ENCODE measurements at places on chromosomes 12 and 14. TPM values are rescaled to one million over a fixed set of nuclear protein-coding genes. Genes with fewer than 3 reads are reported as not detected.

DNA sequence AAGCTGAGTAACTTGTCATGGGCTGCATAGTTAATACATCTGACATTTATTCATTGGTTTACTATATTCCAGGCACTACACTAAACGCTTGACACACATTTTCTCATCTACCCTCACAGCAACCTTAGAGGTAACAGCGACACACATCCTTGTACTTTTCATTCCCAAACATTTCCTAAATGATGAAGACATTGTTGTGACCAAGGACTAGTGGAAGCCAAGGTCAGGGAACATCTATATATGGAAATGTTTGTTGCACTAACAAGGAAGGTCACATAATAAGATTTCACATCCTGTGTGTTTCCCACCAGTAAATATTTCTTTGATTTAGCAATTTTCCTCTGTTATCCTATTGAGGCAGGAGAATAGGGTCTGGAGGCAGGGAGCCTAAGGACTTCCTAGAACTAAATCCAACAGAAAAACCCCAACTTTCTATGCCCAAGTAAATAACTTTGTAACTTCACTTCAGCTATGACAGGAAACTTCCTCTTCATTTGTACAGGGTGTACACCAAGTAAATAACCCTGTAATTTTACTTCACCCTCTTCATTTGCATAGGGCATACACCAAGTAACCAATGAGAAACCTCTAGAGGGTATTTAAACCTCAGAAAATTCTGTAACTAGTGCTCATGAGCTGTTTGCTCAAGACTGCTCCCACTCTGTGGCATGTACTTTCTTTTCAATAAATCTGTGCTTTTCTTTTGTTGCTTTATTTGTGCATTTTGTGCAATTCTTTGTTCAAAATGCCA, 48.4 kb downstream of the ZNF641 start:
- no peaks in the 10 kb centered on the region for H3K27me3 ChIP-seq
- no peak overlapping the region for H3K27ac ChIP-seq
- no peak overlapping the region for H3K4me3 ChIP-seq
- DNase-seq: no peak
- H3K36me3 ChIP-seq: no peaks in the 10 kb centered on the region
- no peaks in the 10 kb centered on the region for H3K4me1 ChIP-seq

- H3K27me3 ChIP-seq: no peaks in the 10 kb centered on the region
- H3K4me1 ChIP-seq: peaks cover 4% of the 10 kb centered on the region
- H3K36me3 ChIP-seq: no peaks in the 10 kb centered on the region
- no peak overlapping the region for H3K27ac ChIP-seq
These were observed 6.3 kb upstream of the PIP4K2C start for GRCh38 chr12:57584690-57585089.

DNA sequence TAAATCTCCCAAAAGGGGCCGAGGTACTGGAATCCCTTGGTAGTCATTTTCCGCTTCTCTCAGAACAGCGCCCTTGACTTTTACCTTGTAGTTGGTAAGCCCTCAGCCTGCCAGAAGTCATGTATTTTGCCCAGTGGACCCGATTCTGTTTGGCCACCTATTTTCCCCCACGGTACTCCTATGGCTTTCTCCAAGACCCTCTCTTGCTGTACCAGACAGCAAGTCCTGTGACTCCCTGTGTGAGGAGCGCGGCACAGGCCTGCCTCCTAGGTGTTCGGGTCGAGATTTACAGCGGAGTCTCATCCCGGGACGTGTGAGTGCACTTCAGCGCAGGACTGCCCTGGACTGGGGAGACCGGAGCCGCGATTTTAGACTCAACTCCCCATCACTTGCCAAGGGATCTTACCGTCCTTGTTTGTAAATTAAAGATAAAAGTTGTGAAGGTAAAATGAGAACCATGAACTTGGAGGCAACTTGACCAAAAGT, 1.1 kb upstream of the MBD6 start:
- H3K36me3 ChIP-seq: peaks cover 14% of the 10 kb centered on the region
- peak; percentile 57 for DNase-seq
- H3K27me3 ChIP-seq: no peaks in the 10 kb centered on the region
- H3K4me1 ChIP-seq: peaks cover 58% of the 10 kb centered on the region
- no peak overlapping the region for H3K4me3 ChIP-seq

GRCh38 chr12:25328072-25328712, 77.5 kb upstream of the KRAS start:
- H3K27me3 ChIP-seq: no peaks in the 10 kb centered on the region
- DNase-seq: no peak
- H3K36me3 ChIP-seq: no peaks in the 10 kb centered on the region

The TGM1 gene
- 0.39 TPM for polyA plus RNA-seq

DNA sequence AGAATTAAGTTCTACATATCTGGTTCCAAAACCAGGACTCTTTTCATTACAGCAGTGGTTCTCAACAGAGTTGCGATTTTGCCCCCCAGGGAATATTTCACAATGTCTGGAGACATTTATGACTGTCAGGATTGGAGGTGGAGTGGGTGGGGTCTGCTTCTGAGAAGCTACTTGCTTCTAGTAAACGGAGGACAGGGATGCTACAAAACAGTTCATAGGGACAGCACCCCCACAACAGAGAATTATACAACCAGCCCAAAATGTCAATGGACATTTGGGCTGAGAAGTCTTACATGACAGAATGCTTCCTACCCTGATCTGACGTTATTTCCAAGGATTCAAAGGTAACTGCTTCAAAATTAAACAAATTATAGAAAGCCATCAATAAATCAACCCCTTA, 739 bp upstream of the SPATA7 start:
- peaks cover 14% of the 10 kb centered on the region for H3K4me1 ChIP-seq
- H3K4me3 ChIP-seq: peak overlapping the region; percentile 92
- no peaks in the 10 kb centered on the region for H3K27me3 ChIP-seq
- DNase-seq: no peak
- H3K27ac ChIP-seq: peak overlapping the region; percentile 74

The EML5 gene
- 0.09 TPM for polyA plus RNA-seq

The PYGL gene
- 70.9 TPM for polyA plus RNA-seq

The GYS2 gene
- polyA plus RNA-seq: 48.5 TPM

DNA sequence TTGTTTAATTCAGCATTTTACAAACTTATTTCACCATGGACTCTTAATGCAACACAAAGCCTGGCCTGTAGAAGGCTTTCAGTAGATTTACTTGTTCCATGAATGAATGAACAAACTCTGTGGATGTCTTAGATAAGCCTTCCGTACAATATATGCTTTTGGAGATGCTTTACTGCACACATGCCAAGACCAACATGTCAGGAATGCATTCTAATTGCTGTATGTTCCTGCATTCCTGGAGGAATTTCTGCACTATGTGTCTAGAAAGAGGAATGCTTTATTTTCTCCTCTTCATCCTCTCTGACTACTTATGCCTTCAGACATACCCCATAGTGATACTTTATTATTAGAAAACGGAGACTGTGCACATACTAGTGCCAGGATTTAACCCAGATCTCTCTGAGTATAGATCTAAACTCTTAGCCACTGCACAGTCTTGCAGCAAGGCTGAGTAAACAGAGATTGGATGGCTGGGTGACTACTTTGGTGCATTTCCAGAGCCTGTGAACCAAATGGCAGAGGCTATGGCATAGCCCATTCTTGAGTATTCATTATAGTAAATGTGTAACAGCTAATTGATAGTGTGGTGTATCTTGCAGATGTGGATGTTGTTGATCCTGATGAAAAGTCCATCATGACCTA, 108.2 kb downstream of the SYNE2 start:
- no peak overlapping the region for H3K4me3 ChIP-seq
- no peak overlapping the region for H3K27ac ChIP-seq
- no peaks in the 10 kb centered on the region for H3K27me3 ChIP-seq
- no peak for DNase-seq

DNA sequence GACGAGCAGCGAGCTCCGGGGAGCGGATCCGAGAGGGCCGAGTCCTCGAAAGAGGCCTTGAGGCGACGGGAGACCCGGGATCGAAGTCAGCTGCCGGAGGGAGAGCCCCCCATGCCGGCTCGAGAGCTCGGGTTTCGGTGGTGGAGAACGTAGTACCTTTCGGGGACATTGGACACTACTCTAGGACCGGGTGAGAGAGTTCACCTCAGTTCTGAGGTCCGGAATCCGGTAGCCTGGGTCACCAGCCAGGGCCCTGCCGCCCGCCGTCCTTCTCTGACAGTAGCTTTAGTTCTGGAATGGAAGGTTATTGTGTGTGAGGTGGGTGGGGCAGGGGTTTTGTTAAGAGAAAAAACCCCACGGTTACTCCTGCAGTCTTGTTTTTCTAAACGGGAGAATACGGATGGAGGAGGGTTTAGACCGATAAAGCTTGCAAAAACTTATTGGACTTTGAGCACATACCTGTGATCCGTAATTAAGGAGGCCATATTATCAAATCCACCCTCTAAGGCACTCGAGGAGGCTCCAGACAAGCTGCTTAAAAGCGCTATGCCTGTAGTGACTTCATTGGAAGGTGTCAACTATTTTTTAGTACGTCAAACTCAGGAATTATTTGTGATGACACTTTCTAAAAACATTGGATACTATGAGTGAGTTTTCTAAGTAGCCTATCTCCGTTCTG, 765 bp downstream of the SCYL2 start:
- H3K36me3 ChIP-seq: no peaks in the 10 kb centered on the region
- H3K4me3 ChIP-seq: peak overlapping the region; percentile 74
- peak overlapping the region; percentile 97 for H3K27ac ChIP-seq

GRCh38 chr14:97213720-97214119, 416.5 kb downstream of the VRK1 start:
- no peaks in the 10 kb centered on the region for H3K36me3 ChIP-seq
- H3K27me3 ChIP-seq: no peaks in the 10 kb centered on the region
- peaks cover 1% of the 10 kb centered on the region for H3K4me1 ChIP-seq
- no peak overlapping the region for H3K4me3 ChIP-seq
- no peak for DNase-seq

The GPR135 gene
- polyA plus RNA-seq: 0.31 TPM

The IL23A gene
- polyA plus RNA-seq: 0.22 TPM

DNA sequence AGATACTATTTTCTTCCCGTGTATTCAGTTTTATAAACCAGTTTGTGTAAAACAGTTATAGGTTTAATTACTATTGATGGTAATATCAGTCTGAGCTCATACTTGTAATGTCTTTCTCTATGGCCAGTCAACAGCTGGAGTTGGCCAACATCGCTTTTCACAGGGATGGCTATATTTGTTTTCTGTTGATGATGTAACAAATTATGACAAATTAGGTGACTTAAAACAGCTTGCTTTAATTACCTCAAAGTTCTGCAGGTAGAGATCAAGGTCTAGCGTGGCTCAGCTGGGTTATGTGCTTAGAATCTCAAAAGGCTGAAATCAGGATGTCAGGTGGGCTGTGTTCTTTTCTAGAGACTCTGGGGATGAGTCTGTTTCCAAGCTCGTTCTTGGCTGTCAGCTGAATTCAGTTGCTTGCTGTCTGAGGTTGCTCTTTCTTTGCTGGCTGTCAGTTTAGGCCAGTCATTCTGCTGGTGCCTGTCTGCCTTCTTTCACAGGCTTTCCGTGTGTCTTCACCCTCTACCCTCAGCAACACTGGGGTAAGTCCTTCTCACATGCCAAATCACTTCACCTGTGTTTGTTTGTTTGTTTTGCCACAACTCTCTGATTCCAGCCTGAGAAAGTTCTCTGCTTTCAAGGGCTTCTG, 370.2 kb upstream of the E2F7 start:
- no peak overlapping the region for H3K4me3 ChIP-seq
- H3K27me3 ChIP-seq: no peaks in the 10 kb centered on the region
- no peaks in the 10 kb centered on the region for H3K36me3 ChIP-seq
- H3K4me1 ChIP-seq: no peaks in the 10 kb centered on the region
- no peak for DNase-seq

- no peak for DNase-seq
- no peak overlapping the region for H3K4me3 ChIP-seq
- H3K4me1 ChIP-seq: no peaks in the 10 kb centered on the region
- no peak overlapping the region for H3K27ac ChIP-seq
- no peaks in the 10 kb centered on the region for H3K27me3 ChIP-seq
These were observed 20.3 kb downstream of the MTA1 start for GRCh38 chr14:105439710-105440553.

The IL26 gene
- not detected for polyA plus RNA-seq

The KITLG gene
- 0.39 TPM for polyA plus RNA-seq

The DDX55 gene
- polyA plus RNA-seq: 11.2 TPM

DNA sequence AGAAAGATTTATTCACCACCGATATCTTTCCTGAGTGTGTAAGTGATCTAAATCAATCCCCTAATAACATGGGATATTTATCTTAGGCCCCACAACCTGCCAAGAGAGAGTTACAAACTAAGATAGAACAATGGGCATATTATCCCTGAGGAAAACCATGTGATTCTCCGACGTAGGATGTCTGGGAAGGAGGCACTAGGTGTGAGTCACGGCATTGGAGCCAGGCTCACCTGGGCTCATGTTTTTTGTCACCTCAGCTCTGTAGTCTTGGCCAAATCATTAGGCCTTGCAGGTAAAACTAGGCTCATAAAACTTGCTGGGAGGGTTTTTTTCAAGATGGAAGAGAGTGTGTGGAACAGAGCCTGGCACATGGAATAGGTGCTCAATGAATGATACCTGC, 129.7 kb upstream of the PLEKHG7 start:
- no peak for DNase-seq
- no peaks in the 10 kb centered on the region for H3K36me3 ChIP-seq
- H3K27me3 ChIP-seq: no peaks in the 10 kb centered on the region
- H3K4me3 ChIP-seq: no peak overlapping the region
- H3K27ac ChIP-seq: no peak overlapping the region

- no peak for DNase-seq
- H3K27ac ChIP-seq: no peak overlapping the region
- no peaks in the 10 kb centered on the region for H3K4me1 ChIP-seq
- no peak overlapping the region for H3K4me3 ChIP-seq
- no peaks in the 10 kb centered on the region for H3K36me3 ChIP-seq
- H3K27me3 ChIP-seq: no peaks in the 10 kb centered on the region
These were observed 66.7 kb upstream of the PTCSC3 start for GRCh38 chr14:36243183-36243582.

The MIP gene
- 0.60 TPM for polyA plus RNA-seq

The CLEC2A gene
- polyA plus RNA-seq: not detected

DNA sequence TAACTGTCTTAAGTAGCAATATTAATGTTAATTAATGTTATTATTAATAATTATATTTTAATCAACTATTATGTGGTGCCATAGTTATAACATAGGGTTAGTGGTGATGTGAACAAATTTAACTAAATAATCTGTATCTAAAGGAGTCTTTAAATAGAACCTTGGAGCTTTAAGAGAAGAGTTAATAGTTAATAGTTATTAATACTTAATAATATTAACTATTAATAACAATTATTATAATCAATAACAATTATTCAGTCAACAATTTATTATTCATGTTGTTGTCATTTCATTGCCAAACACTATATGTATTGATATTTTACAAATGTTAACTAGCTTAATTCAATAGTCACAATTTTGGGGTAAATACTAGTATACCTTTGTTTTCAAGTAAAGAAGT, 58.2 kb downstream of the SLC16A7 start:
- no peaks in the 10 kb centered on the region for H3K36me3 ChIP-seq
- H3K27me3 ChIP-seq: no peaks in the 10 kb centered on the region
- no peaks in the 10 kb centered on the region for H3K4me1 ChIP-seq
- DNase-seq: no peak
- H3K27ac ChIP-seq: no peak overlapping the region

The STYK1 gene
- polyA plus RNA-seq: 0.03 TPM

DNA sequence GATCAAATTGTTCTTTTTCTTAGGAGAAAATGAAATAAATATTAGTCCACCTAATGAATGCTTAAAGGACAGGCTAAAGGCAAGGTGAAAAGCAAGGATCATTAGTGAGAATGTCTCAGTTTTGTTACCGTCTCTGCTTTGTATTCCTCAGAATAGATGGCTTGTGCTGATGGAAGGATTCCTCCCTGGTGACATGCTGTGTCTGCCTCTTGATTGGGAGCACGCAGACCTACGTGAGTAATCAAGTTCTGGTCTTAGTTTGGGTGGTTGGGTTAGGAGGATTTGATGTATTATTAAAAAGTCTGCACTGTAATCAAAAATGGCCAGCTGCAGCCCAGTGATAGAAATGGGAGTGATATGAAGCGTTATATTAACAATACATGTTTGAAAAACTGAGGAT, 78.8 kb upstream of the RTL1 start:
- H3K36me3 ChIP-seq: no peaks in the 10 kb centered on the region
- H3K27ac ChIP-seq: no peak overlapping the region
- no peak for DNase-seq
- no peaks in the 10 kb centered on the region for H3K4me1 ChIP-seq
- H3K27me3 ChIP-seq: no peaks in the 10 kb centered on the region

All from liver (tissue), 10 donors.